ENCODE measurements at places on chromosomes 11 and 22.

DNA sequence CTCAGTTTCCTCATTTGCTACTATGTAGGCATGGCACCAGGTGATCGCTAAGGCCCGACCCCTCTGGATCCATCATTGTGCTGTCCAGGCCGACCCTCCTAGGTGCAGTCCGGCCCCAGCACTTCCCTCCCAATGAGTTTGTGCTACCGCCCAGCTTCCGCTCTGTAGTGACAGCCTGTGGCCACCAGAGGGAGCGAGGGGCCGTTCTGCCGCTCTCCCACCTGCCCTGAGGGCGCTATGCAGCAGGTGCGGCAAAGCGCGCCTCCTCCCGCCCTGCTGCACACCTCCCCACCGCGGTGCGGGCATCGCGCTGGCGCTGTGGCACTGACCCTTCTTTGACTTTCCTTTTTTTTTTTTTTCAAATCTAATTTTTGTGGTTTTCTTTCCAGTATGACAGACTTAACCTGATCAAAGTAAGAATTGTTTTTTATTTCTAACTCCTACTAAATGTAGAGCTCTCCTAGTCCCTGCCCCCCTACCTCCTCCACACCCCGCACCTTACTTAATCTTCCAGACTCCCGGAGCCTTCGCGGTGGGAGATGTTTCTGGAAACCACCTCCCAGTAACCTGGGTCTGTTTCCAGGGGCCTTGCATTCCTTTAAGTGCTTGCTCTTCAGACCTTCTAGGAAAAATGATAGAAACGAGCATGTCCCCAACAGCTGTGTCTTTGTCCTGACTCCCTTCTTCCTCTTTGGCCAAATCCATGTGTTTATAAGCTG lies 73.7 kb downstream of the SCN3B start:
- peak; percentile 28 for DNase-seq

DNA sequence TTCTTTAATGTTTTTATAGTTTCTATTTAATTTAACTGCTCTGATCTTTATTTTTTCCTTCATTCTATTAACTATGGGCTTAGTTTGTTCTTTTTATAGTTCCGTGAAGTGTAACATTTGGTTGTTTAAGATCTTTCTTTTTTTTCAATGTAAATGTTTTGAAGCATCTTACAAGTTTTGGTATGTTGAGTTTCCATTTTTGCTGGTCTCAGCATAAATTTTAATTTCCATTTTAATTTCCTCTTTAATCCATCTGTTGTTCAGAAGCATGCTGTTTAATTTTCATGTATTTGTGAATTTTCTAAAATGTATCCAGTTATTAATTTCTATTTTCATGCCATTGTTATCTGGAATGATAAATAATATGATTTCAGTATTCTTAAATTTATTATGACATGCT lies 17.0 kb upstream of the GLYATL2 start:
- no peak for DNase-seq

DNA sequence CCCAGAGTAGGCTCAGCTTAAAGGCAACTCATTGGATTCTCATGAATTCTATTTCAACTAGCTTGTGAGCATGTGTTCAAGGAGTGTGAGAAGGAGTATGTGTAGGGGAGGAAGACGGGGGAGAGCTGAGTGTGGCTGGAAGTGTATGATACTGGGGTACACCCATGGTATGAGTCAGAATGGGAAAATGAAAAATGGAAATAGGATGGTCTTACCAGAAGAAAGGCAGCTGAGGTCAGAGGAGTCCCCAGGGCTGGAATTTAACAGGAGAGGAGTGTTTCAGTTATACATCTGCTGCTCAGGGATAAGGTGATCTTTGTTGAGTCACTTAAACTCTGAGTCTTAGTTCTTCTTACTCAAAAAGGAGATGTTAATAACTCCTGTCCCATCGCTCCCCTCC lies 6.7 kb upstream of the ADAMTS15 start:
- DNase-seq = no peak

DNA sequence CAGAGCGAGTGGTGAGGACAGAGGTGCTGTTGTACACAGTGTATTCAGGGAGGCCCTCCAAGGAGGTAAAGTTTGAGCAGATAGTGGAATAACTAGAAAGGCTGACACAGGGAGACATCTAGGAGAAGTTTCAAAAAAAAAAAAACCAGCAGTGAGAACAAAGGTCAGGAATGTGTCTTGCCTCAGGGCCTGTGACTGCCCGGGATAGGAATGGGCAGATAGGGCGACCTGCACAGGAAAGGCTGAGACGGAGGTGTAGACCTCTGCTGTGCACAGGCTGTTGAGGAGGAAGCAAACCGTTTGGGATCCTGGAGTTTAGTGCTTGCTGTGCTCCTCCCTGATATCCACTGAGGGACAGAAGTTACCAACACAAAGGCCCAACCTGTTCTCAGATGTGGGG lies 406.5 kb upstream of the B3GAT1 start:
- DNase-seq = no peak

- no peak for DNase-seq
Measured at GRCh38 chr11:100682247-100682969, 4.7 kb upstream of the ARHGAP42 start.

- no peak for DNase-seq
Measured at GRCh38 chr11:10955616-10956015, 97.8 kb upstream of the ZBED5 start.

DNA sequence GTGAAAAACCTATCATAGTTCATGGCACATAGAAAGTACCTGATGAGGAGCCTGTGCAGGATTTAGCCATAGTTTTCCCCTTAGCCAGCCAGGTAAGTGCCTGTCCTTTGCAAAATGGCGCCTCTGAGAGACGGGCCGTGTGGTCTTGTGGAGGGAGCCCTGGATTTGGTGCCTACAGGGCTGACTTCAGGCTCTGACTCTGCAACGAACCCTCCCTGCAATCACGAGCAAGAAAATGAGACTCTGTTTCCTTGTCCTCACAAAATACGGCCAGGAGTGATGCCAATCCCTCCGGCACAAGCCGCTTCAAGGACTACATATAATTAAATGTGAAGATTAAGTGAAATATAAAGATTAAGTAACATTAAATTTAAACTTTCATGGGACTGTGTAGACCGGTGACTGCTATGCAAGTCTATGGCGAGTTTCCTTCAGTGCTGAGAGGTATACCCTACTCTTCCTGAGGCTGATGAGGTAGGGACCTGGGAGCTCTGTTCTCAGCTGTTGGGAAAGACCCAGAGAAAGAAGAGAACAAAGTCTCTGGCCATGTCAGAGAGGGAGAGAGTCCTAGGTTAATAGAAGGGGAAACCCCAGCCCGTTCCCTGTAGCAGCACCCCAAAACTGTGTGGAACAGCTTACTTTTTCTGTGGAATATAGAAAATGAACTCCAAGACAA lies 6.1 kb upstream of the CXCR5 start:
- no peak for DNase-seq

DNA sequence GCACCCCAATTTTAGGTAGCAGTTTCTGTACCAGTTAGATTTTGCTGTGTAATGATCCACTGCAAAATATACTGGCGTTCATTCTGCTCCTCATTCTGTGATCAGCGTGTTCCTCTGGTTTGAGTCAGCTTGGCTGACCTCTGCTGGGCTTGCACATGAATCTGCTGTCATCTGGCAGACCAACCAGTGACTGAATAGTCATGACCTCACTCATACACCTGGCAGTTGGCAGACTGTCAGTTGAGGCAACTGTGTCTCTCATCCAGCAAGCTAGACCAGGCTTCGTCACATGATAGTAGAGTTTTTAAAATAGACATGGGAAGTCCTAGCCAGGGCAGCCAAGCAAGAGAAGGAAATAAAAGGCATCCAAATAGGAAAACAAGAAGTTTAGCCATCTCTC lies 316.3 kb upstream of the LARGE1 start:
- DNase-seq = no peak

GRCh38 chr11:79198203-79198897 lies 242.5 kb downstream of the TENM4 start:
- no peak for DNase-seq

GRCh38 chr22:50627642-50628542 lies at the start of gene ARSA:
Gene ARSA (minus strand): TSS chr22:50628152. CDS start chr22:50627779, 373 bp downstream.
- peak; percentile 81 for DNase-seq

DNA sequence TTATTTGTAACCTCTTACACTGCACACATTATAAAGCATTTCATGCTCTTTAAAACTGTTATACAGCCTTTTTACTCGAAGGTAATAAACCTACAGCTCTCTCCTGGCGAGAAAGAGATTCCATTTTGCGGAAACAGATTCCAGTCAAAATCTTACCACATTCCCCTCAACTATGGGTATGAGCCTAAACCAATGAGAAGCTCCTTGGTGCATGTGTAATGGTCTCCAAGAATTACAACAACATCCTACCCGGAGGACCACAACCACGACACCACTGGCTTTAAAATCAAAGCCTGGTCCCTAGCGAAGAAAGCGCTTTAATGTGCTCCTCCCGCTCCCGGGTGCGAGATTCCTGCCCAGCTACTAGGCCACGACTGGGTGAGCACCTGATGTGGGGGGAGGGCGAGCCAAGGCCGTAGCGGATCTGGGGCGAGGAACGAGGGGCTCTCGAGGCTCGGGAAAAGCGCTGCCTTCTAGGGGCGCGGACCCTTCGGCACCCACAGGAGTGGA lies 821 bp downstream of the CELF1 start:
- DNase-seq = peak; percentile 69

GRCh38 chr11:70423523-70424505 lies 25.5 kb downstream of the CTTN start:
- peak; percentile 95 for DNase-seq

DNA sequence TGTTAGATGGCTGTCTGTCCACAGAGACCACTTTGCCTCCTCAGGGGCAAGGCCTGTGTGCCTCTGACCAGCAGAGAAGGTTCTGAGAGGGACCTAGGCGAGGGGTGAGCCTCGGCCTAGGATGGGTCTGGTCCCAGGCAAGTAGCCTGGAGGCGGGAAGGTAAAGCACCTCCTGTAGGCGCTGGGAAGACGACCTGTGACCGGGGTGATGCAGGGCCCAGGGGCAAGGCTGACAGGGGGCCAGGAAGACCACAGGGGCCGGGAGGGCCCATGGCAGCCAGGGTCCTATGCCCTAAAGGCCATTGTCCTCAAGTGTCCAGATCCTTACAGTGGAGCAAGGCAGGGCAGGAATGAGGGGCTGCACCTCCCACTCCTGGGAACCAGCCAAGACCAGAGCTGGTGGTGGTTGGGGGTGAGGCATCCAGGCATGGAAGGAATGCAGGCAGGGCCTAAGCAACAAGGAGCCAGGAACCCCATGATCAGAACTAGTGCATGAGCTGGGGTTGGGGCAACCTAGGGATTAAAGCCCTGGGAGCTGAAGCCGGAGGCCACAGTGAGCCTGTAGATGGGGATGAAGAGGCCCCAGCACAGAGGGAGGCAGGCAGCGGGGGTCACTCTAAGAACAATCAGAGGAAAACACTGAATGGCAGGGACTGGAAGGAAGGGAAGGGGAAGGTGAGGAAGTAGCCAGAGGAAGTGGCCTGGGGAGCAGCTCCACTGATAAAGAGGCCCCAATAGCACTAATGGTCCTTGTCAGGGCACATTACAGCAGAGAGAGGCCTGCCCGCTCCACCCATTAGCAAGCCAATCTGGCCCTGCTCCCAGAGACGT lies 32.9 kb upstream of the KLHL35 start:
- DNase-seq = peak; percentile 63

DNA sequence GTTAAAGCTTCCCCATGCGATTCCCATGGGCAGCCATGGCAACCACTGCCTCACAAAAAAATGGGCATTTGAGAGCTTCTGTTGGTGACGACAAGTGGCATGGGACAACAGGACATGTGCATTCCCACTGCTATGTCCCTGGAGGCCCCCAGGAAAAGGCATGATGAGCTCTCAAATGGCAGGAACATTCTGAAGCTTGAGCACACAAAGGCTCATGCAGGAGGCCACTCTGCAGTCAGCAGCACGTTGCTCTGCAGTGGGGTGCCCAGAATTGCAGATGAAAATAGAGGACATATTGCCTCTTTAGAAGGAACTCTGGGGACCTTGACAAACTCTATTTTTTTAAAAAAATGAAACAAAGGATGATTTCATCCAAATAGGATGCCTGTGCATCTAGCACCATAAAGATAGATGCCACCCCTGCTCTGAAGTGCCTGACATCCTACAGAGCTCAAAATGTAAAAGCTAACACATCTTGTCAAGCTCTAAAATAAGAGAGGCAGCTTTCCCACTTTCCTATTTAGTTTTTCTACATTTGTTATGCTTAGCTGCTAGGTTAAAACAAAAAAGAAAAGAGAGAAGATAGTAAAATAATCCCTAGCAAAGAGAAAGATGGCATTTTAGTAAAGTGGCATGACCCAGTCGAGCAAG lies 277.6 kb upstream of the ZC3H12C start:
- no peak for DNase-seq

DNA sequence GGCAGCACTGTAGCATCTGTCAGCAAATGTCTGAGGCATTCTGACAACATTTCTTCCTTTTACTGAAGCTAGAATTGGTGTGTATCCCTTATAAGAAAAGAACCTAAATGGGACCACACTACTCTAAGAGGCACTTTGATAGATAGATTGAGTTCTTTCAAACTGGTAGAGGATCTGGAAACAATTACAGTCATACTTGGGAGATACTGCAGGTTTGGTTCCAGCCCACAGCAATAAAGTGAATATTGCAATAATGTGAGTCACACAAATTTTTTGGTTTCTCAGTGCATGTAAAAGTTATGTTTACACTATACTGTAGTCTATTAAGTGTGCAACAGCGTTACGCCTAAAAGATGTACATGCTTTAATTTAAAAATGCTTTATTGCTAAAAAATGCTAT lies 96.9 kb downstream of the SBF2 start:
- peak; percentile 47 for DNase-seq

DNA sequence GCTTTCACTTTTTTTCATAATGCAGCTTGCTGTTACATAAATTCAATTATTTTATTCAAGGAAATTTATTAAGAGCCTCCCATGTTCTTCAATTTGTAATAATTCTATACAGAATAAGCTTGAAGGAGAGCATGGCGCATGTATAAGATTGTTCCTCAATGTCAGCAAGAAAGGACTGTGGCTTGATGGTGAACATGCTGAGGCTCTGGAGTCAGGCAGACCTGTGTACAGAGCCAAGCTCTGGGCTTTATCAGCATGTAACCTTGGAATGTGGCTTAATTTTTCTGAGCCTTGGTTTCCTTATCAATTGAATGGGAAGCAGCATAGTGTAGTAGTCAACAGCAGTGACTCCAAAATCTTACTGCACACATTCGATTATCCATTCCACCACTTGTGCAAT lies 92.4 kb downstream of the JRKL start:
- no peak for DNase-seq
